Umbilical cord (tissue), 2 donors: ENCODE measurements at places on chromosomes 2 and 18.

DNA sequence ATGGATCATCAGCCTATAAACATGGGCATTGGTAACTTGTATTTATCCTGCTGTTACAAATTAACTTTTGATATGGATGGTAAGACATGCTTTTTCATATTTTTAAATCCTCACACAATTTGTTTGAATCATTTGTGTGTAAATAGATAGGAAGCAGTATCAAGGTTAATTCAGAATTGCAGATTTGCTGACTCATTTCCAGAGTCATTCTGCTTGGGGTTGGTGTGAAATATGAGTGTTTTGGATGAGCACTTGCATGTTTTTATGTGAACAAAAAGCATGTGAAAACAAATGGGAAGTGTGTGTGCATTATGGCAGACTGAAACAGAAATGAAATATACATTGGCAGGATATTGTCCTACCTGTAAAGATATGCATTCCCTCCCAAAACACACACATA is 11.8 kb downstream of the CCDC85A start:
- DNase-seq, result no peak

GRCh38 chr2:198141726-198142125 is 337.3 kb downstream of the PLCL1 start:
- DNase-seq, result no peak

GRCh38 chr18:11033503-11033902 is 115.9 kb downstream of the PIEZO2 start:
- peak; percentile 12 for DNase-seq

DNA sequence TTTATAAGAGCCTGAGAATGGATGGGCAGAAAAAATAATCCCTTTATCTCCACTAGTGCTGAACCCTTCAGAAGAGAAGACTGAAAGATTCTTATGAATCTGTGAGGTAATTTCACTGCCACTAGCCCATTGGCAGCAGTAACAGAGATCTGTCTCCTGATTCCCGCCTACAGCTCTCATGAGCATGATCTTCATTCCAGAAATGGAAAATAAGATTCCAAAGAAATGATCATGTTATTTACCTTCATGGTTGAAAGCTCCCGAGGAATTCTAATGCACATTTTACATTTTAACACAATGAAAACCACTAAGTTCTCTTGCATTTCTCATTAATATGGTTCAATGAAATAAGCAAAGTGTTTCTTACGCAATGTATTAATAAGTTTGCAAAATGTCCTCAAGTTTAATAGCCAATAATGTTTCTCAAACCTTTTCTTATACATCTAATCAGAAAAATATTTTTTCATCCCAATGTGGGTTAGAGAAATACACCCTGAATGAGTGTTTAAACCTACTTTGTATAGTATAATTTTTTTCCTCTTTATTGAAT is 905.6 kb downstream of the TMEM182 start:
- no peak for DNase-seq

DNA sequence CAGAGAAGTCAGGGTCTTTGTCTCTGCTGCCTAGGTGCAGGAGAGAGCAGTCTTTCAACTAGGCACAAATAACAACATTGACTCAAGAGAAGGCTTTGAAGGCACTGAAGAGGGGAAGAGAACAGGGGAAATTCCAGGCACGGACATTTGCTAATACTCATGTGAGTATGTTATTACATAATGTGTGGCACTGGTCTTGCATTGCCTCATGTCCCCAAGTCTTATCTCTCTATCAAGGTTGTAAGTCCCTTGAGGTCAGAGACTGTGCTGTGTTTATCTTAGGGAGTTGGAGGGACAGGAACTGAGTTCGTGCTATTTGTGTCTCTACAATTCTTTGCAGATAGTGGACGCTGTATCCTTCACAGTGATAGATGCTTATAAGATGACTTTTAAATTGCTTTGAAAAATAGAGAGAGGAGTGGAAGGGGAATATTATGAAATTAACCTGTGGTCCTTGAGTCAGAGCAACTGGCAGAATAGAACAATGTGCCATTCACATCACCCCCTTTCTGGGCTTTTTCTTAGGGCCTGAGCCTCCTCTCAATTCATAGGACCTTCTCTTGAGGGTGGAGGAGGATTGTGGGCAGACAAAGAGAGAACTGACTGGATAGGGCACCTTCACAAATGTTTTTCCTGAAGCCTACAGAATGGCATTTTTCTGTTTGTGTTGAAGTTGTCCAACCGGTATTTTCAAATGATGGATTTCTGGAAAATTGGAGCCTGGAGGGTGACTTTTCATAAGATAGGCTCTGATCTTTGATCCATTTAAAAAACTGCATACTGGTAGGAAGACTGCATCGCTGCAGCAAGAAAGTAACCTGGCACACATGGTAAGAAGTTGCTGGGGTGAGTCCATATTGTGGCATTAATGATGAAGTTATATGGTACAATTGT is 96.6 kb upstream of the CXCR4 start:
- DNase-seq, result no peak

DNA sequence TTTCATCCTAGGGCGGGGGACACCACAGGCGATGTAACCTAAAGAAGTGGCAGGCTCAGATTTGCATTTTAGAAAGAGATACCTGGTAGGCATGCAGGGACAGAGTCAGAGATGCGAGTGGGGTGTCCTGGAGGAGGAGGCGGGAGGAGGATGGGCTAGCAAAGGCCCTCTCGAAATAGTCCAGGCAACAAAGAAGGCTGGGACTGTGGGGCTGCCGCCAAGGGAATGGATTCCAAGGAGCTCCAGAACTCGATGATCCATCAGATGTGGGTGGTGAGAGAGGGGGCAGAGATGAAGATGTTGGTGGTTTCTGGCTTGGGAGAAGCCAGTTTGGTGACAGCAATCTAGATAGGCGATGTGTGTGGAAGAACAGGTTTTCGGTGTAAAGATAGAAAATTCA is 12.5 kb upstream of the INPP5D start:
- no peak for DNase-seq
